Vagina (tissue), 2 donors: ENCODE measurements at places on chromosomes 4 and X. TPM values are rescaled to one million over a fixed set of nuclear protein-coding genes. Genes with fewer than 3 reads are reported as not detected.

DNA sequence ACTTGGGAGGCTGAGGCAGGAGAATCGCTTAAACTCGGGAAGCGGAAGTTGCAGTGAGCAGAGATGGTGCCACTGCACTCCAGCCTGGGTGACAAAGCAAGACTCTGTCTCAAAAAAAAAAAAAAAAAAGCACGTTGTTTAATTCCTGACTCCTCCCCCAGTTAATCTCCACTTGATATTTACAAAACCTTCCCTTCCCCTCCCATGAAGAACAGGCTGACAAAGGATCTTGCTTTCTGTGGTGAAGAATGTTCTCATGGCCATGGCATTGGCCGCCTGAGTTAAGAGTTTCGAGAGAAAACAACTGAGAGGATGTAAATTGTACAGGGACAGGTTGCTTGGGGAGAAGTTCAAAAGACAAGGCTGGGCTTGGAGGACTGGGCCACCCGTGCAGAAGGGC lies 168.2 kb upstream of the BCOR start:
- H3K4me1 ChIP-seq: peaks cover 18% of the 10 kb centered on the region
- no peaks in the 10 kb centered on the region for H3K36me3 ChIP-seq
- no peaks in the 10 kb centered on the region for H3K27me3 ChIP-seq
- no peak overlapping the region for H3K4me3 ChIP-seq
- no peak overlapping the region for H3K27ac ChIP-seq

DNA sequence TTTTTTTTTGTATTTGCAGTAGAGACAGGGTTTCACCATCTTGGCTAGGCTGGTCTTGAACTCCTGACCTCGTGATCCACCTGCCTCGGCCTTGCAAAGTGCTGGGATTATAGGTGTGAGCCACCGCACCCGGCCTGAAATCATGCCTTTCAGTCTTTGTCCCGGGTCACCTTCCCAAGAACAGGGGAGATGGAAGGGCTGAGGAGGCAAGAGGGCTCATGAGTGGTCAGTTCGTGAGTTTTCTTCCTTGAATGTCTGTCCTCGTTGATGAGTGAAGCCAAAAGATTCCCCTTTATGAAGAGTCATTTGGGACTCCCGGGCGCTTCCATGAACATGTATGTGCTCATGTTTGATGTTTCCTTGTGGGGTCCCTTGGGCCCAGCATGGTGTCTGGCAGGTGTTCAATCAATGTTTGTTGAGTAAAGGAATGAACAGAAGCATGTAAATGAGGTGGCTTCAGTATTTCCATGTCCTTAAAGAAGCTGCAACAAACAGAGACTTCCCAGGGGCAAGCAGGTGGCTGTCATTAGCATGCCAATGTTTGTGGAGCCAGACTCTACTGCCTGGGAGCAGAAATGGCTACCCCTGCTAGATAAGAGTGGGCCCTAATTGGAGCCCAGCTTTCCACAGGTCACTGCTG lies 3.4 kb upstream of the SEPTIN6 start:
- no peak overlapping the region for H3K4me3 ChIP-seq
- no peak for DNase-seq
- H3K27me3 ChIP-seq: no peaks in the 10 kb centered on the region
- peaks cover 8% of the 10 kb centered on the region for H3K4me1 ChIP-seq

GRCh38 chrX:57451426-57452020 lies 140.3 kb upstream of the ZXDB start:
- H3K27ac ChIP-seq: no peak overlapping the region
- DNase-seq: no peak
- no peaks in the 10 kb centered on the region for H3K4me1 ChIP-seq
- no peaks in the 10 kb centered on the region for H3K36me3 ChIP-seq
- no peak overlapping the region for H3K4me3 ChIP-seq

DNA sequence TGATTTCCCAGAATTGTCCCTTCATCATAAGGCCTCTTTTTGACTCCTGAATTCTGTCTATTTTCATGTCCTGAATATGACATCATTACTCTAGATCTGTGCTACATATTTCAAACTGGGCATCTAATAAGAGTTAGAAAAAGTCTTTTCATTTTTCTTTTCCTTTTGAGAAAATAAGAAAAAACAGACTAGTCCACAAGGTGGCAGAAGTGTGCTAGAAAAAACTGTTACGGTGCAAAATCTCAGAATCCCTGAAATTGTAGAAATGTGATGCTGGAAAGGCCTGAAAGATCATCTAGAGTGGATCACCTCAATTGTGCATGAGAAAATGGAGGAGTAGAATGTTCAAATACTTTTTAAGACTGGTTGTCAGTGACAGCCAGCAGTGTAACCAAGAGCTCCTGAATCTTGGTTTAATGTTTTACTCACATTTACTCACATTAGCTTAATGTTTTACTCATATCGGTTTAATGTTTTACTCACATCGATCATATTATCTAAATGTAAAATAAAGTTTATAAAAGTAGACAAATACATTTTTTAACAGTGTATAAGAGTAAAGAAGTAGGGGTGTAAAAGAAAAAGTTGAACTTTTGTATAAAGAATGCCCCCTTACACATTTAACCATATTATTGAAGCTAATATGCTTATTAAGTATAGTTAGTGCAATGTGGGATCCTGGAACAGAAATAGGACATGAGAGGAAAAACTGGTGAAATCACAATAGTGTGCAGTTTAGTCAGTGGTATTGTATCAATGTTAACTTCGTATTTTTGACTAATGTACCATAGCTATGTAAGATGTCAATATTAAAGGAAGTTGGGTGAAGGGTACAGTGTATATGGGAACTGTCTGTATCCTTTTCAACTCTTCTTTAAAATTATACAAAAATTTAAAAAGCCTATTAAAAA lies 15.2 kb downstream of the ASB11 start:
- no peak overlapping the region for H3K27ac ChIP-seq
- H3K27me3 ChIP-seq: no peaks in the 10 kb centered on the region
- no peaks in the 10 kb centered on the region for H3K4me1 ChIP-seq
- DNase-seq: no peak
- no peak overlapping the region for H3K4me3 ChIP-seq

DNA sequence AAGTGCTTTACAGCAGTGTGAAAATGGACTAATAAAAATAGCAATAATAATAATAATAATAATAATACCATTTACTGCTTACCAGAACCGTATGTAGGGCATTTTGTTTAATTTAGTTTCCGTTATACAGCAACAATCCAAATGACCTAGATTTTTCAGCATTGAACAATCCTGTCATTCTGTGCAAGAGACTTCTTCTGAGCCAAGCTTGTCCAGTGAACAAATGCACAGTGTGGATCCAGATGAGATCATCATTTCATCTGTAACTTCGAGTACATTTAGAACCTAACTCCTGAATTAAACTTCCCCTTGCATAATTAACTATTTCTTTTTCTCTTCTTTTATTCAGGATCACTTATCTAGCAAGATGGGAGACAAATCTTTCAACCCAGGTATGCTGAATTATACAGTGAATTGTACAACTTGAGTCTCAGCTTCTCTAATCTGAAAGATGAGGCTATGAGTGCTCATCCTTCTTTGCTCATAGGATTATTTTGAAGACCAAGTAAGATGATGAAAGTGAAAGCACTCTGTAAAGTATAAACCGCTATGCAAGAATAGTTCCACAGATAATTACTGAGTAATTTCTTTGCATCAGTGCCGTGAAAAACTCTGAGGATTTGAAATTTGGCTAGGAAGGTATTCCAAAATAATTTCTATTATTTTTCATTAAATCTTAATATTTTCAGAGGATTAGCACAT lies 6.6 kb downstream of the CLNK start:
- H3K27ac ChIP-seq: no peak overlapping the region
- no peak for DNase-seq
- no peak overlapping the region for H3K4me3 ChIP-seq

GRCh38 chr4:834368-835147 lies 8.6 kb upstream of the CPLX1 start:
- H3K27ac ChIP-seq: no peak overlapping the region
- H3K27me3 ChIP-seq: no peaks in the 10 kb centered on the region
- no peak for DNase-seq
- H3K4me3 ChIP-seq: no peak overlapping the region
- H3K4me1 ChIP-seq: no peaks in the 10 kb centered on the region
- no peaks in the 10 kb centered on the region for H3K36me3 ChIP-seq

GRCh38 chr4:82694892-82695291 lies 103.7 kb downstream of the SCD5 start:
- H3K4me1 ChIP-seq: no peaks in the 10 kb centered on the region
- no peak overlapping the region for H3K27ac ChIP-seq
- no peak for DNase-seq
- no peak overlapping the region for H3K4me3 ChIP-seq
- no peaks in the 10 kb centered on the region for H3K27me3 ChIP-seq

DNA sequence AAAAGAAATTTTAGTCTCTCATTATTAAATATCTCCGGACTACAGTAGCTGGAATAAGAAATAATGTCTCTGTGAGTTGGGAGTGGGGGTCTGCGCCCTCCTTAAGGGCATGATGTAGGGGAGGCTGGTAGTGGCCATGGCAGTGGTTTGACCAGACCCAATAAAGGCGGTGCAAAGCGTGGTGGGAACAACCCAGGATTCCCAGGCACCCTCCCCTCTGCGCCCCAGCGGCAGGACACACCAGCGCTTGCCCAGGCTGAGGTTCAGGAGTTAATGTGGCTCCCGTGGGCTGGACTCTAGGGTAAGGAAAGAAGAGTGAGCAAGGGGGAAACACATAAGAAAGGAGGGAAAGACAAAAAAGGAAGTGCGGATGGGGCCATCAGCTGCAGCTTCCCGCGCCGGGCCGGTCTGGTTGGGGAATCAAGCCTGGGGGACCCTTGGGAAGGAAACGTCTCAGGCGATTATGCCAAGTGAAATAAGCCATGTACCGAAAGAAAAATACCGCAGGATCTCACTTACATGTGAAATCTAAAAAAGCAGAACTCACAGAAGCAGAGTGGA lies 157.5 kb upstream of the SMIM31 start:
- H3K4me3 ChIP-seq: no peak overlapping the region
- no peak for DNase-seq
- no peaks in the 10 kb centered on the region for H3K36me3 ChIP-seq
- no peak overlapping the region for H3K27ac ChIP-seq
- no peaks in the 10 kb centered on the region for H3K4me1 ChIP-seq
- no peaks in the 10 kb centered on the region for H3K27me3 ChIP-seq

DNA sequence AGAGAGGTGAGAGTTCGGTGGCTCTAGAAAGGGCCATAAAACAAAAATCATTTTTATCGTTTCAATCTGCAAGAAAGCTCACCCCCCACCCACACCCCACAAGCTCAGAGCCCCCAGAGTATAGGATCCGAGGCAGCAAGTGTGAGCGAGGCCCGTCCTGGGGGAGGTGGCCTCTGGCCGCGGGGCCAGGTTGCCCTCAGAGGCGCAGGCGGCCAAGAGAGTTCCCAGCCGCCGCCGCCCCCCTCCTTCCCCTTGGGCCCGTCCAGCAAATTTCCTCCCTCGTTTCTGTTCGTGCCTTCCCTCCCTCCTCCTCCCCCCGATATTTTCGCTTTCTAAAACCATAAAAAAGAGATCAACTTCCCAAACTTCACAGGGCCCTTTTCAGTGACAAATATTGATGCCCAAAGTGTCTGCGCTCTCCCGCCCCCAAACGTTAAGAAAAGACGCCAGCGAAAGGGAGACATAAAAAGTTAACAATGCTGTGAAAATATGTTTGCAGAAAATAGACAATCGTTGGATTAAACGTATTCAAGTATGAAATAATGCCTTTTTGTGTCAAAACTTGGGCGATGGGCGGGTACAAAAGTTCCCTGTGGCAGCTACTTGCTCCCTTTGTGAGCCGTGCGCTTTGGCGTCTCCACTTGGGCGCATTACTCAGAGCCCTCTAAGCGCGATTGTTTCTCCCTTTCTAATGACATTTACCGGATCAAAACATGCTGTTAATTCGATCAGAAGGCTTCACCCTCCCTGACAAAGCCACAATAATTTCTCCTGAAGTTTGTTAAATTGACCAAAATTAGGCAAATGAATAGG lies 1.1 kb upstream of the HELT start:
- peaks cover 32% of the 10 kb centered on the region for H3K4me1 ChIP-seq
- H3K36me3 ChIP-seq: no peaks in the 10 kb centered on the region
- no peak overlapping the region for H3K27ac ChIP-seq
- H3K4me3 ChIP-seq: no peak overlapping the region

GRCh38 chr4:93776386-93777080 lies 52.0 kb upstream of the ATOH1 start:
- no peak overlapping the region for H3K4me3 ChIP-seq
- H3K27ac ChIP-seq: no peak overlapping the region
- no peaks in the 10 kb centered on the region for H3K36me3 ChIP-seq

Gene DMRTC1
- 2.2 TPM for total RNA-seq

Gene PASD1
- not detected for total RNA-seq

Gene DDX53
- not detected for total RNA-seq

Gene ASB9
- 2.0 TPM for total RNA-seq

Gene PSMD10
- 33.6 TPM for total RNA-seq

Gene DCAF8L2
- not detected for total RNA-seq

Gene PRR32
- total RNA-seq: not detected

Gene HPRT1
- 14.5 TPM for total RNA-seq

Gene FAT1
- total RNA-seq: 47.1 TPM
